ENCODE measurements at places on chromosomes 6 and 20.

- no peak for DNase-seq
These were observed 48.1 kb upstream of the MYL9 start for GRCh38 chr20:36493051-36493800.

DNA sequence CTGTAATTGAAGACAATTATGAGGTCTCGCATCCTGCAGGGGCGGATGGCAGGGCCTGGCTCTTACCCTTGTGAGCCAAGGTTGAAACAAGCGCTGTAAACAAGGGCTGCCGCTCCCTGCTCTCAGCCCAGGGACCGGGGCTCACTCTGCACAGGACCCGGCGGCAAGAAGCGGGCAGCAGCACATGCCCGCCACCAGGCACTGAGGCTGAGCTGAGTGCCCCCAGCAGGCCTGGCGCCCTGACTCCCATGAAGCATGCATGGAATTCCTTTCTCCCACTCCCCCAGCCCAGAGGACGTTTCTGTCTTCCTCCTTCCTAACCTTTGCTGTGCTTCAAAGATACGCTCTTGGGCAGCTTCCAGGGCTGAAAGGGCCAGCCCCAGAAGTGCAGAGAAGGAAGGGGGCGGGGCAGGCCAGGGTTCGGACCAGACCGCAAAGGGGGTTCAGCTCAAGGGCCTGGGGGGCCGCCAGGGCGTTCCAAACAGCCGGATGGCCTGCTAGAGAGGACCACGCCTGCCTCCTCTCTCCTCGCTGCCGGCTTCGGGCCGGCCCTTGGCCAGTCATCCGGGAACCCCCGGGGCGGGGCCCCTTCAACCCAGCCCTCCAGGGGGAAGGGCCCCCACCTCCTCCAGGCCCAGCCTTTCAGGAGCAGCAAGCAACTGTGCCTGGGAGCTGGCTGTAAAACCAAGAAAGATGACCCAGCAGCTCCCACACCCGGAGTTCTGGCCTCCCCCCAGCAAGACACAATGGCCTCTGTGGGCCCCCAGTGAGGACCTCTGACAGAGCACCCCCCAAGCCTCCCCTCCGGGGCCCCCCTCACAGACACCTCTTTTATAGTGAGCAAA is 109.9 kb downstream of the NOL4L start:
- DNase-seq, result no peak

- DNase-seq, result no peak
These were observed 72.4 kb upstream of the GGTLC1 start for GRCh38 chr20:24060851-24061590.

DNA sequence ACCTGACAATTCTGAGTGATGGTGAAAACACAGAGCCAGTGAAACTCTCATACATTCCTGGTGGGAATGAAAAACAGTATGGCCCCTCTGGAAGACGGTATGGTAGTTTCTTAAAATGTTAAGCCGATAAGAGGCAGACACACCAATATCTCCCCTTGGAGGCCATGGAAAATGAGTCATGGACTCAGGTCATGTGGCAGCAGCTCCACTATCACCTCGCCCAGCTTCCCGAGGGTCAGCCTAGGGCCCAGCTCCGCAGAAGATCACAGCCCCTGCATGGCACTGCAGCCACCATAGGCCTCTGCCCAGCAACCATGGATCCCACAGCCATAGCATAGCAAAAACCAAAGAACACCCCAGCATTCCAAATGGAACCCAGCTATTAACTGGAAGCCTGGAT is 21.4 kb downstream of the BPIFA1 start:
- DNase-seq, result no peak

- no peak for DNase-seq
These were observed 871 bp upstream of the SYNDIG1 start for GRCh38 chr20:24468401-24469115.

DNA sequence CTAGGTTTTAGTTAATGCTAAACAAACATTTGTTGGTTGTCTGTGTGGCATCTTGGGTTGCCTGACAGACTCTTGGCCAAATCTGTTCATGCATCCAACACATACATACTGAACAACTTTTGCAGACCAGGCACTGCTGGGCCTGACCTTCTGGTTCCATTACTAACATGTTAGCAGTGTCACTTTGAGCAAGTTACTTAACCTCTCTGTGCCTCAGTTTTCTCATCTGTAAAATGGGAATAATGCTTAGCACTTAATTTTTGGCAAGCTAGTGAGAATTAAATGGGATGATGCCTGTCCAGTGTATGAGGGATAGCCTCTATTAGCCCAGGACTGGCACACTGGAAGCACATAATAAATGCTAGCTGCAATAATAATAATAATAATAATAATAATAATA is 169.9 kb downstream of the DHX35 start:
- no peak for DNase-seq

DNA sequence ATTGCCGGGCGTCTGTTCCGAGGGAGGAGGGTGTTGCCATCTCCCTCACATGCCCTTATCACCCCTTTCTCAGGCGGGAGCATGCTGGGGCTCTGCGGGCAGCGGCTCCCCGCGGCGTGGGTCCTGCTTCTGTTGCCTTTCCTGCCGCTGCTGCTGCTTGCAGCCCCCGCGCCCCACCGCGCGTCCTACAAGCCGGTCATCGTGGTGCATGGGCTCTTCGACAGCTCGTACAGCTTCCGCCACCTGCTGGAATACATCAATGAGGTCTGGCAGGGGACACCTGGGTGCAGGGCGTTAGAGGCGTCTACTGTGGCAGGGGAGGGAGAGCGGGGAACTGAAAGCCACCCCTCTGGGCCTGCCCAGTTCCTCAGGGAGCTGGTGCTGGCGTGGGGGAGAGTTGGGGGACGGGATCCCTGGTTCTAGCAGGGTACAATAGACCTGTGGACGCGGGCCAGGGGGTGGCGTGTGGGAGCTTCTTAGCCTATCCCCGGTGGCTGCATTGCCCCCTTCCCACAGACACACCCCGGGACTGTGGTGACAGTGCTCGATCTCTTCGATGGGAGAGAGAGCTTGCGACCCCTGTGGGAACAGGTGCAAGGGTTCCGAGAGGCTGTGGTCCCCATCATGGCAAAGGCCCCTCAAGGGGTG is 697 bp downstream of the PPT2 start:
- DNase-seq, result peak; percentile 57

- no peak for DNase-seq
These were observed 480.8 kb upstream of the JARID2 start for GRCh38 chr6:14765106-14765505.

DNA sequence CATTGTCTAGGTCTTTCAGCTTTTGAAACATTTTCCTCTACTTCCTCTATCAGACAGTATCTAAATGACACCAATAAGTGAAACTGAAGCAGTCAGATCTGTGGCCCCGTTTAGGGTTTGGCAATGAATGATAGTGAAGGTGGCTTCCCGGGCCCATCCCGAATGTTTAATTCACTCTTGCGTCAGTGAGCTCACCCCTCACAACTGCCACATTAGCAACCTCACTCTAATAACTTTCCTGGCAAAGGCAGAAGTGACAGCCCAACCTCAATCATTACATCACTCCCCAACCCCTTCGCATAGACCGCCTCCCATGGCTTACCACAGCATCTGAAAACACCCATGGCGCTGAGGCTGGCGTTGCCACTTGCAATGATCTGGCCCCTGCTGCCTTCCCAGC is 92.4 kb upstream of the CD83 start:
- no peak for DNase-seq

GRCh38 chr20:52457826-52458225 is 266.2 kb upstream of the ZFP64 start:
- no peak for DNase-seq

DNA sequence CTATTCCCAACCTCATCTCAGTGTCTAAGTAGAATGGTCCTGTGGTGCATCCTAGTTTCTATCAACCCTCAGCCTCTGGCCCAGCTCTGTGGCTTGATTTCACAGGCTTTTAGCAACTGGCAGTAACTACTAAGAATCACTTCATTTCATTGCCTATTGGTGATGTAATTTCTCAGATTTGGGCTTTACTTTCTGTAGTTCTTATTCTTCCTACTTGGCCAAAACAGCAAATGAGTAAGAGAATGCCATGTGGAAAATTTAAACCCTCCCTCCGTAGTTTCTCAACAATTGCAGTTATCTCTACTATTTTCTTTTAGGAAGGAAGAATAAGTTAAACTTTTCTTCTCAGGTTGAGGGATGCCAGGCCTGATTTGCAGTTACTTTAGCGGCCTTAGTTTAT is 387.3 kb downstream of the CDKAL1 start:
- DNase-seq, result no peak

DNA sequence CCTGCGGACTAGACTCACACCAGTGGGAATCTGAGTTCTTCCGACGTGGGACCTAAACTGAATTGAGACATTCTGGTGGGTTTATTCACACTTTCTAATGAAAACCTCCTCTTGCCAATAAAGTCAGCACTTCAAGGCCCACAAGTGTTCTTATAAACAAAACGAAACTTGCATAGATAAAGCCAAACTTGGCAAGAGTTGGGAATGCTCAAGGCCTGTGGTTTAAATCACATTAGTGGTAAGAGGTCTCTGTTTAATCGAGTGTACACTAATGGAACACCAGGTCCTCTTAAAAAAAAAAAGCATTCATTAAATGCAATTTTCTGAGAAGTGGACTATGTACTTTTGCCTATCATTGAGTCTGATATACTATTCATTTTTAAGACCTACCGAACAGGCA is 143.3 kb downstream of the SMOC2 start:
- no peak for DNase-seq

GRCh38 chr6:137806914-137807682 is 60.0 kb upstream of the TNFAIP3 start:
- no peak for DNase-seq

DNA sequence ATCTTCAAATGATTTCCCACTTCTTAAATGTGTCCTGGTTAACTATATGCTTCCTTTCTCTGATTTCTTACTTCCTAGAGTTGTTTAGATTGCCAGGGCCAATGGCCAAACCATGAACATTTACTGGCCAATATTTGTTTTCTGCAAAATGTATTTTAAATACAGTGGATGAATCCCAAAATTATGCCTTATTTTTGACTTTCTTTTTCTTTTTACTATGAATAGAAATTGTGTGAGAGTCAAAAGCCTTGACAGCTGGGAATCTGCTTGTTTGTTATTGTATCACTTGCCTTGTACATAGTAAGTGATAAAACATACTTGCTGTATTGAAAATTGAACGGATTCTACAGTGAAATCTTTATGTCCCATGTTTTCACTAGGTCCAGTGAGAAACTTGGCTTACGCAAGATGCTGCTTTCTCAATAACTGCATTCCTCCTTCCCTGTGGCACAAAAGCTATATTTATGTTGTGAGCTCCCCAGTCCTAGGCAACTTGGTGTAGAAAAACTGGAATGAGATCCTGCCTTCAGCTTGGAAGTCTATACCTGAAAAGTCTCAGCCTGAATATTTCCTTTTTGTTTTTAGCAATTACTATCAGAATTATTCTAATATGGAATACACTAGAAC is 295.2 kb downstream of the EPHA7 start:
- DNase-seq, result no peak

DNA sequence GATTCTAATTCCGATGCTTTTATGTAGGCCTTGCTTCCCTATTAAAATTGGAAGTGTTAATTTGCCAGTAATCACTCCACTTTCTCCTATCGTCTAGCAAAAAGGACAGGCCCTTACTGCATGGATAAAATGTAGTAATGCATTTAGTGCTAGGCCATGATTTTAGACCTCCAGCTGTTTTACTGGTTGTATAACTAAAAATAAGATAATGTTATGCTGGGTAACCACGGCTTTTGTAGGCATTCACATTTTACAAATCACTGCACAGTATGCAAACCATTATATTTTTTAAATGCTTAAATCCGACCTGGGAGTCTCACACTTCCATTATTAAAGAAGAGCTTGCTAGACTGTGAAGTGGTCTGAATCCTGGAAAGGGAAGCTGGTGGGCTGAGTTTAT is 179.5 kb downstream of the TFAP2A start:
- no peak for DNase-seq

DNA sequence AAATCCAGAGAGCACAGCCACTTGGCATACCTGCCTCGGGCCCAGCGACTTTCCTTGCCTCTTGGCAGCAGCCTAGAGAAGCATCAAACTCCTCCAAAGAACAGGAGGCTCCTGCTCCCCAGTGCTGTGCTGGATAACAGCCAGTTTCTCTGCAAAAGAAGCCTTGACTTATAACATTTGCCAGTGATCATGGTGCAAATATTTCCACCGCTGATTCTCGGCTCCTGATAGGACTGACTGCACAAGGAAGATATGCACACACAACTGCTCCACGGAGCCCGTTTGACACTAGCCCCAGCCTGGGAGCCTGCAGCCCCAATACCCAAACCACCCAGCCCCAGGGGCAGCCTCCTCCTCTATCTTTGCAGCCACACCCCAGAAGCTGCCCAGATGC is 17.5 kb downstream of the ACSS1 start:
- no peak for DNase-seq

GRCh38 chr6:154736618-154737259 is 3.5 kb downstream of the SCAF8 start:
- no peak for DNase-seq

GRCh38 chr20:57618091-57618763 is 2.0 kb downstream of the ZBP1 start:
- DNase-seq, result no peak

DNA sequence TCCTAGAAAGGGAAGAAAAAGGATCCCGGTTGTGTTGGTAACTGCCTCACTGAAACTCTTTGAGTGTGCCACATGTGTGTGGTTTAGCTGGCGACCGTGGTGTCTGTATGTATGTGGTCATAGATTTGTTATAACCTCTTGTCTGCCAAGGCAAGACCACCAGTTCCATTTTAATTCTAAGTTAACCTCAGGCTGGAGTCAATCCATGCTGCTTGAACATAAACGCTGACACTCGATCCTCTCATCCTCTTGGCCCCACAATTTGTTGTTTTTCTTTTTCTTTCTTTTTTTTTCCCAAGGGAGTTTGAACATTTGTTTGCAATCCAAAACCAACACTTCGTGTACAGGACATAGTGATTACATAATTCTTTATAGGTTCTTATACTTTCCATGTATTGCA is 318.9 kb upstream of the JAG1 start:
- DNase-seq, result no peak

DNA sequence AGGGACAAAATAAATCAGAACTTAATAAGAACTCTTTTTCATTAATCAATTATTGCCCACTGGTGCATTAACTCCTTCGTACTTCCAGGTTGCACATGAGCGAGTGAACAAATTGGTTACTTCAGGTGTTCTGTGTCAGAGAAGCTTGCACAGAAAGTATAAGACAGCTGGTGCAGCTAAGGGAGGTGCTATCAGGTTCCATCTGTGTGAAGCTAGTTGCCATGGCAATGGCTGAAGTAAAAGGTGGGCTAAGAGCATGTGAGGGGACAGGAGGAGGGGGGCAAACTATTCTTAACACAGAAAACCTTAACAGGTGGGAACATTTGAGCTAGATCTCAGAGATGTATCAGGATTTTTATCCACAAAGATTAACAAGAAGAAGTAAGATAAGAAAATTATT is 81.6 kb downstream of the MANEA start:
- DNase-seq, result no peak

- no peak for DNase-seq
These were observed 31.7 kb upstream of the CST1 start for GRCh38 chr20:23782366-23782983.

DNA sequence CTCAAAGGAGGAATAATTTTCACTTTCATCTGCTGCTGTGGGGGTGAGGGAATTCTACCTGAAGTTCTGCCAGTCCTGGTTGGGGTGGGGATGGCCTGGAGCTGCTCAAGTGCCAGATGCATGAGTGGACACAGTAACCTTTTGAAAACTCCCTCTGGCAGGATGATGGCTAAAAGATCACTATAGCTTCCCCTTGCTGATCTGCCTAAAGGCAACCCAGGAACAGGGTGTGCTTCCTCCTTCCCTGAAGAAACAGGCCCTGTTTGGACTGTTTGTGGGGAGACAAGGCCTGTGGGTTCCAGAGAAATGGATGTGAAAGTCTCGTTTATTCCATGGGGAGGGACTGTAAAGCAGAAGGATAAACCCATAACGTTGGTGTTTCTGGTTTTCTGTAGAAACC is 176.9 kb downstream of the DTNBP1 start:
- no peak for DNase-seq

Data from stimulated activated CD4-positive, alpha-beta T cell treated with anti-CD3 and anti-CD28 coated beads, Interleukin-12 subunit alpha, Interleukin-12 subunit beta, amount 100 ng/mL, for 24 hours (primary cell).